ENCODE measurements at places on chromosomes 4 and X.
A peak's percentile ranks its signal among the peaks of the same experiment; 100 is the strongest.

- DNase-seq: no peak
Measured at GRCh38 chr4:18166925-18167324, 145.4 kb upstream of the LCORL start.

DNA sequence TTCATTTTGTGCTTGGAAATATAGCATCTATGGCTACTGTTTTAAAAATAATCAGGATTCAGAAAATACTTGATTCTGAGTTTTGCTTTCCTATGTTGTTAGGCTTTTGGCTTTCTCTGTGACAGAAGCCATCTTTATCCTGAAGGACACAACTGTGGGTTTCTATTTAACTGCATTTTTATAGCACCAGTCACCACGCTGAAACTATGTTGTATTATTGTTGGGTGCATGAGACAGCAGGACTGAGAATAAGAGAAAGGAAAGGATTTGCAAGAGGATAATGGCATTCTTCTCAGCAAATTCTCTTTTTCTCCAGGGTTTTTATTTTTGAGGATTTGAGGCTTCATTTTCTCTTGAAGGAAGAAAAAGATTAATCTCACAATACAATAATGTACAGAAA, 10.1 kb upstream of the NEUROG2 start:
- no peak for DNase-seq

GRCh38 chr4:2756691-2757350, 685 bp upstream of the TNIP2 start:
- DNase-seq: no peak

DNA sequence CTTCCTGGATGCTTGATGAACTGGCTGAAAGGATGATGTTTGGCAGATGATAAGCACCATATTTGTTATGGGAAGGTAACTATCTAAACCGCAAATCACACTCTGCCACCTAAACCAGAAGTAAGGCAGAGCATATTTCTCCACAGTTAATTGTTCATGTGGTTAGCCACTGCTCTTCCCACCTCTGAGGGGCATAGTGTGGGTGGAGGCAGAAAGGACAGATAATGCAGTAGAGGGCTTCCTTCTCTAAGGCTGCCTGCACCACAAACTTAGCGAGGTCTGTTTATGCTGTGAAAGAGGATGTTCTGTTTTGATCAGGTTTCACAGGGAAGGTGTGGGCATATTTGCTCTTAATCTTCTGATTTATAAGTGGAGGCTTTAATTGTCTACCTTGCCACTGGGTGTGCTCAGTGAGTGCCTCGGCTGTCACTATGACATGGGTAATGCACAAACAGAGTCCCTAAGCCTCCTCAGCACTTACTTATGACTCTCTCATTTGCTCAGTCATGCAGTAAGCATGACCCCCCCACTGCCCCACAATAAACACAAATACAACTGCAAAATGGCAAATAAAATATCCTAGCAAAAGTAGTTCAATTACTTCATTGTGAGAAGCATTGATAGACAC, 401.0 kb downstream of the TMA16 start:
- peak; percentile 3 for DNase-seq

DNA sequence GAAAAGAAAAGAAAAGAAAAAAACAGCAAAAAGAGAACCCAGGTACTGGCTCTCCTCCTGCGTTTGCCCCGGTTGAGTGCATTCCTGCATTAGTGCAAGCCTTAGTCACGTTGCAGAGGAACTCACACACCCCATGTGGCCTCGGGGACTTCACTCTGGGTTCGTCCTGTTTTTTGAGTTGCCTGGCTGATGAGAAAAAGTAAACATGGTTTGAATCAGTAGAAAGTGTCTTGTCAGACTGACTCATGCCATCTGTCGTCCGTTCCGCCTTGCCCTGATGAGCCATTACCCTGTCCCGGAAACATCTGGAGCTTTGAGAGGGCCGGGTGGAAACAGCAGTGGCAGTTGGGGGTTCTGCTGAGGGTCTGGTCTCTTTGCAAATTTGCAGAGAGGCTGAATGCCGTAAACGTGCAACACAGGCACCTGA, 16.3 kb downstream of the CD99 start:
- DNase-seq: peak; percentile 72

- no peak for DNase-seq
Measured at GRCh38 chrX:10450229-10450958, 170.0 kb downstream of the MID1 start.

- no peak for DNase-seq
Measured at GRCh38 chr4:109007976-109008375, 245.1 kb upstream of the ETNPPL start.

- DNase-seq: no peak
Measured at GRCh38 chr4:147090486-147090885, 144.8 kb upstream of the TTC29 start.

DNA sequence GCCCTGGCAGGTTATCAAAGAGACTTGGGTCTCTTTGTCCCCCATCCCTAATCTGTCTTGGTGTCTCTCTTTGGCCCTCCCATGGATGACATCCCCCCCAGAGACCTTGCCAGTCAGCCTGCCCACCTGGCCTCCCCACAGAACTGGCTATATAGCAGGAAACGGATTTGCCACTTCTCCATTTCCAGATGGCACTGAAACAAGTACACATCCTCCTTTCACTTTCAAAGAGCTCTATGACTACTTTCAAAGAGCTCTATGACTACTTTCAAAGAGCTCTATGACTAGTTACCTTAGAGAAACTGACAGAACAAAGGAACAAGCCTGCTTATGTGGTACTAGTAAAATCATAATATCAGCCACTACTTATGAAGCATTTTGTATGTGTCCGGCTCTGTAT, 175.3 kb downstream of the MAML3 start:
- peak; percentile 9 for DNase-seq

GRCh38 chr4:162011089-162011488, 152.7 kb downstream of the FSTL5 start:
- no peak for DNase-seq

- DNase-seq: no peak
Measured at GRCh38 chr4:38002451-38003071, 42.4 kb downstream of the PTTG2 start.

Measured in stimulated activated CD4-positive, alpha-beta T cell treated with anti-CD3 and anti-CD28 coated beads, Interleukin-15, amount 100 ng/mL, for 24 hours (primary cell).